ENCODE measurements at places on chromosomes 5 and 9.

GRCh38 chr5:110342683-110343082, 383.8 kb downstream of the TMEM232 start:
- DNase-seq, result no peak

DNA sequence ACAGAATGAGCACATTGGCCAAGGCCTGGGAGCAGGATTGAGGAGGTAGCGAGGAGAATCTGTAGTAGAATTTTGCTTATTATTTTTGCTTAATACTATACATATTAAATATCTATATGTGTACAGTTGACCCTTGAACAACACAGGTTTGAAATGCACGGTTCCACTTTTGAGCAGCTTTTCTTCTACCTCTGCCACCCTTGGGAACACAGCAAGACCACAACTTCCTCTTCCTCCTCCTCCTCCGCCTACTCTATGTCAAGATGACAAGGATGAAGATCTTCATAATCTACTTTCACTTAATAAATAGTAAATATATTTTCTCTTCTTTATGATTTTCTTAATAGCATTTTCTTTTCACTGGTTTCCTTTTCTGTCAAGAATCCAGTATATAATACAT, 541.4 kb downstream of the KCTD16 start:
- no peak for DNase-seq

GRCh38 chr9:98037357-98037756, 19.2 kb upstream of the NANS start:
- DNase-seq, result no peak

DNA sequence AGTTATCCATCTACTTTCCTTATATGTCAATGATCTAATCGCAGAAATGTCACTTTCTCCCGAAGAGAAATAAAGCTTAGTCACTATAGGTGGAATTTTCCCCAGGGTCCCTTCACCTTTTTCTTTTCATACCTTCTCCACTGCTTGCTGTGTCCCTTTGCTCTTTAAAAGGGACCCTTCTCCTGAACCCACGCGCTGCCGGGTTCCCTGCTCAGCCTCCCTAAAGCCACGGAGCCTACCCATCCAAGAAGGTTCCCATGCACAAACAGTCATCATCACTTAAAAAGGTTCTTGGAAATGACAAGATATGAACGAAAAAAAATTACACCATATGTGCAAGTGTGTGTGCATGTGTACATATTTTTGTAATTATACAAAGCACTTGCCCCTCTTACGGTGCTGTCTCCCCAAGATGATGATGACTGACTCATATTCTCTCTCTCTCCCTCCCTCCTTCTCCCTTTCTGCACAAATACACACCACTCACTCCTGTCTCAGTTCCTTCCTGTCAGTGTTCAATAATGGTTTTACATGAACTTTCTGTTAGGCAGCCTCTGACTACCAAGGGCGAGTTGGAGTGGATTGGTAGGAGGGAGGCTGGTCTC, 1.5 kb upstream of the PTPRD start:
- no peak for DNase-seq

GRCh38 chr5:151080613-151081430, at the start of gene TNIP1:
TNIP1 (minus strand) TSS chr5:151081034; CDS start chr5:151065095, 15,939 bp downstream.
- DNase-seq, result peak; percentile 79

DNA sequence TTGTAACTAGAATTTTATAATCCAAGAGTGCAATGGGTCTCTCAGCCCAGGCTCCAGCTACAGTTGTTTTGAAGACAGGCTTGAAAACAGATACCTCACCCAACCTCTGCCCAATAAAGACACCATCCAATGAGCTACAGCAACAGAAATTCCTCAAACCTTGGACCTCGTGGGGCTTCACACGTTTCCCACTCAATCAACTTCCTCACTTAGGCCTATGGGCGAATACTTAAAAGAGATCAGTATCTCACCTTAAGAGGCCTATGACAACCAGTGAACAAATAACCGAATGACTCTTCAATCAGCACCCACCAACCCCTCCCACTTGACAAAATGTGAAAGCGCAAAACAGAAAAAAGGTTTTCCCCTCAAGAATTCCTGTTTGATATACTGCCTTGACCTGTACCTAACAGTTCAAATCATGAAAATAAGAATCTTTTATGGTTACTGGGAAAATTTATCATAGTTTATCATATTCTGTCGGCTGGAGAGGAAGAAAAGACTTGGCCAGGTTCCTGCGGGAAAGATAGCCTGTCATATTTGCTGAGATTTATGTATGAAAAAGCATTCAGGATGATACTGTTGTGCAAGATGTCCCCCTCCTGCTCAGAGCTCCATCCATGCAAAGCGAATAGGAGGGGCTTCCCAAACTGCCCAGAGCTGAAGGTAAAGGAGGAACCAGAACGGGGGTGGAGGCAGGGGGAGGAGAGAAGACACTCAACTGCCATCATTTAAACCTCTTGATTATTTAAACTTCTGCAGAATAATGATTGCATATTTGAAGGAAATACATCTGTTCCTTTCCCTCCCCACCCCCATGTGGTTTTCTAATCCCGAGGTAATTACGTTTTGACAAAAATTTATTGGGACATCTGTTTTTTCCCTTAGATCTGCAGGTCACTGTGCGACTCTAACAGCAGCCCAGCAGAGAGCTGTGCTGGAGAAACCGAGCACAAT, 256.3 kb downstream of the NFIB start:
- no peak for DNase-seq

DNA sequence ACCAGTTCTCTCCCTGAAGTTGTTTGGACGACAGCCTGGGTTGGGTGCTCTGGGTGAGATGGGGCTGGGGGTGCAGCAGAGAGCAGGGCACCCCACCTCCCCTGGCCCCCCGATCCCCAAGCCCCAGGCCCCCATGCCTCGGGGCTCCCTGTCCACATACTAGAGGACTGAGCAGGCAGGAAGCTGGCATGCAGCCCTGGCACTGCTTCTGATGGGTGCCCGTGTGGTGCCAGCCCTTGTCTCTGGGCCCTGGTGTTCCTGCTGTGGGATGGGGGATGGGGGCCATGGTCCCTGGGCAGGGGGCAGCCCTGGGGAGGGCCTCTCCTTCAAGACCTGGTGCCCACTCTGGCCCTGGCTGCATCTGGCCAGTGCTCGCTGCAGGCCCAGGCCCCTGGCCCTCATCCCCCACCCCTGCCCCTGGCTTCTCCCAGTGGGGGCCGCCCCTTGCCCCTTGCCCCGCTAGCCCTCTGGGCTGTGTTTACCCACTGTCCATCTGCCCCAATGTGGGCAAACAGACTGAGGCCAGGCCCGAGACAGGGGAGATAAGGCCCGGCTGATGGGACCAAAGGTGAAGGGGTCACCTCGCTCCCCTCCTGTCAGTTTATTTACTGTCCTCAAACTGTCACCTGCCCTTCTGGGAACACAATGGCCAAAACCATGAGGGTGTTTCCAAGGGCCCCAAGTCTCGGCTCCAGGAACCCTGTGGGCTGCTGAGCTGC, 67.3 kb upstream of the RXRA start:
- DNase-seq, result no peak

GRCh38 chr9:124717597-124717996, 53.5 kb downstream of the NR6A1 start:
- no peak for DNase-seq

DNA sequence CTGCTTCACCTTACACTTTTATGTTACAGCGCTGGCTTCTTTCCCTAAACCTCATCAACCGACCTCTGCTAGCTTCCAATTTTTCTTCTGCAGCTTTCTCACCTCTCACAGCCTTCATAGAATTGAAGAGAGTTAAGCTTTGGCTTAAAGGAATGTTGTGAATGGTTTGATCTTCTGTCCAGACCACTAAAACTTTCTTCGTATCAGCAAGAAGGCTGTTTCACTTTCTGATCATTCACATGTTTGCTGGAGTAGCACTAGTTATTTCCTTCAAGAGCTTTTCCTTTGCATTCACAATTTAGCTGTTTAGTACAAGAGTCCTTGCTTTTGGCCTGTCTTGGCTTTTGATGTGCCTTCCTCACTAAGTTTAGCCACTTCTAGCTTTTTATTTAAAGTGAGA, 49.5 kb downstream of the NR3C1 start:
- no peak for DNase-seq

GRCh38 chr5:83306572-83307241, 164.8 kb upstream of the VCAN start:
- DNase-seq, result no peak

DNA sequence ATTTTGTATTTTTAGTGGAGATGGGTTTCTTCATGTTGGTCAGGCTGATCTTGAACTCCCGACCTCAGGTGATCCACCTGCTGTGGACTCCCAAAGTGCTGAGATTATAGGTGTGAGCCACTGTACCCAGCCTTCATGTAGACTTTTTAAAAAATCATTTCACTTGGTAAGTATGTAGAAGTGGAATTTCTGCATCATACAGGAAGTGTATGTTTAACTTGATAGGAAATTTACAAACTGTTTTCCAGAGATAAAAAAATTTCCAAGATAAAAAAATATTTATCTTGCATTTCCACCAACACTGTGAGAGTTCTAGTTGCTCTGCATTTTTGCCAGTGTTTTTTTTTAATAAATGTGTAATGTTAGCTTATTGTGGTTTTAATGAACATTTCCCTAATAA, 155.8 kb downstream of the ZNF608 start:
- DNase-seq, result no peak

DNA sequence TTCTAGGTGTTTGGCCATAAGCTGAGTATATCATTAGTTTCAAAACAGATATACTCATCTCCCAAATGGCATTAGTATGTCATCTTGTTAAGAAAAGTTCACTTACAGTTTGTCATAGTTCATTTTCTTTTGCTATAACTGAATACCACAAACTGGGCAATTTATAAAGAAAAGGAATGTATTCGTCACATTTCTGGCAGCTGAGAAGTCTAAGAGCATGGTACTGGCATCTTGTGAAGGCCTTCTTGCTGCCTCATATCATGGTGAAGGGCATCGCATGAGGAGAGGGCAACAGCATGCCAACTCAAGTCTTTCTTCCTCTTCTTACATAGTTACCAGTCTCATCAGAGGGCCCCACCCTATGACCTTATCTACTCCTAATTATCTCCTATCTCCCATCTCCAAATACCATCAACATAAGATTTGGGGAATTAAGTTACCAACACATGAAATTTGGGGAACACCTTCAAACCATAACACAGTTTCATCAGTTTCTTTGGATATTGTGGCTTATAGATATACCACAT, 20.4 kb upstream of the ITGA1 start:
- DNase-seq, result no peak

DNA sequence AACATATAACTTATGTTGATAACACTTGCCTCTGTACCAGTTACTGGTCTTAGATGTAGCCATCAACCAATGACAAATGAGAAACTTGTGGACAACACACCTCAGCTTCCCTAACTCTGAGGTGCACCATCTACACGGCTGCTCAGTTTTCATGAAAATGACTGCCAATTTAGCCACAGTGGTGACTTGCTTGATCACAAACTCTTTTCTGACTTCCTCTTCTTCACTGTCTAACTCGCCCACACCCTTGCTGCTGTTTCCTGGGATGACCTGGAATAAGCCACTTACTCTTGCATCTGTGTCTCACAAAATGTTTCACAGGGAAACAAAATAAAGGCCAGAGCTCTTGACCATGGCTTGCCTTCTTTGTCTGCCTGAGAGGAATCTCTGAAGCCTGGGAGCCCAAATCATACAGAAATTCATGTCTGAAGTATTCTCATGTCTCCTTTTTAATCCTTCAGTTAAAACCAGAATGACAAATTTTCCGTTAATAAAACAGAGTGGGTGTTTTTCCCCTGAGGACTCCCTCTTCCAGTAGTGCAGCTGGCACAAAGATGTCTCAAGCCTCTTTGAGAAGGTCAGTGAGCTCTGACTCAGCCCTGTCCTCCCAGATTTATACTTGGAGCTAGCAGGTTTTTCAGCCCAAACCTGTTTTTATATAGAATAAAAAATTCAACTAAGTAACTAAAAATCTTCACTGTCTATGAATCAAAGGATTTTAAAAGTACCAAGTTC, 126.5 kb upstream of the PAM start:
- DNase-seq, result no peak

DNA sequence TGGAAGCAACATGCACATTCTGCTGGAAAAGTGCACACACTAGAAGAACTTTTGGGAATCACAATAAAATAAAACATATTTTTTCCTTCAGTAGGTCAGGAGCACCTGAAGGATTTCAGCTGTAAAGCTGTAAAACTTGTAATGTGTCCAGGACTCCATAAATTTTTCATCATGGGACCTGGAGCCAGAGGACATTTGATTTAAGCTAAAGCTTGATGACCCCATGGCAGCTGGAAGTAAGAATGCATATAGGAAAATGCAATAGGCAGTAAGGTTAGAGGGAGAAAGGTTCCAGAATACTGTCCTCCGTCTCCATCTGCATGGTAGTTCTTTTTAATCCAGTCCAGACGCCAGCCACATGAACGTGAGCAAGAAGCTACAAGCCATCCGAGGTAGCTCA, 166.0 kb downstream of the ADAMTSL1 start:
- DNase-seq, result no peak

DNA sequence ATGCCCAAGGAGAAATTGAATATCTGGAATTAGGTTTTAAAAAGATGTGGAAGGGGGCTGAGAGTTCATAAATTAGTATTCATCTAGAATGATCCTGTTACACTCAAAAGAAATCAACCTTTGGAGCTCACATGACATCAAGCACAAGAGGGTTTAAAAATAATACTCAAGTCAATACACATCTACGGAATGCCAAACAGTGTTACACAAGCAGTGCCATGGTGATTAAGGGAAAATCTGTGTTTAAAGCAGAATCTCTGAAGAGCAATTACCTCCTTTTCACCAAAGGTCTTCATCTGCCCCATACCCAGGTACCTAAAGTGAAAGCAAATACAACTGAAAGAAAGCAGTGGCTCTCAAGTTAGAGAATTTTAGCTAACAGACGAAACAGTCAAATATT, 261.6 kb downstream of the NFIB start:
- no peak for DNase-seq

DNA sequence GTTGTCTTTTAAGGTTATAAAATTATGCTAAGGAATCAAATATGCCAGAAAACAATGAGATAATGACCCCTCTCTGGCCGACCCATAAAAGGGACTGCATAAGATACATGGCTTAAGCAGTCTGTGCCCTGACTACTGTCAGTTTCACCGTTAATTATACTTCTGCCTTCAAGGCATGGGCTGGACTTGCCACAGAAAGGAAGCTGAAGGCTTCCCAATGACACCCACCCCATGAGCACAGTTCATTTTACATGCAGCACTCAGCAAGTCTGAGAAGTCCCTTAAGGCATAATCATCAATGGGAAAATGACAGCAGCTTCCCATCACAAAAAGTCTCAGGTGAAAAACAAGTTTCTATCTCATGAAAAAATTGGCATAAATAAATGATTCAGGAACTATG, 175.6 kb downstream of the GLIS3 start:
- DNase-seq, result no peak

- no peak for DNase-seq
These were observed 141.3 kb upstream of the NFIB start for GRCh38 chr9:14455243-14455642.

DNA sequence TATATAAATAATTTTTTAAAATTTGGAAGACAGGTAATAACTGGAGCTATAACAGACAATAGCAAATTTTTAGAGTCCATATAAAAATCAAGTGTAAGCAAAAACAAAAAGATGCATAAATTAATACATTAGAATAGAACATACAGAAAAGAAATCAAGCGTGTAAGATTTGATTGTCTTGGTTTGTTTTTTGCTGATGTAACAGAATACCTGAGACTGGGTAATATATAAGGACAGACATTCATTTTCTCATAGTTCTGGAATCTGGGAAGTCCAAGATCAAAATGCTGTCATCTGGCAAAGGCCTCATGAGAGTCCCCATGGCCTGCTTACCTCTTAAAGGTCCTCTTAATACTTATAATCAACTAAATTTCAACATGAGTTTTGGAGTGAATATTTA, 1010.1 kb downstream of the CDH18 start:
- DNase-seq, result no peak

- no peak for DNase-seq
These were observed 747 bp downstream of the LRSAM1 start for GRCh38 chr9:127451858-127452656.

GRCh38 chr9:137657606-137658005, 38.8 kb downstream of the EHMT1 start:
- no peak for DNase-seq

All from stimulated activated CD8-positive, alpha-beta memory T cell treated with anti-CD3 and anti-CD28 coated beads, Interleukin-15, amount 100 ng/mL, for 4 hours (primary cell).